Urinary bladder (tissue), 4 donors: ENCODE measurements at places on chromosomes 11 and 22.

- no peak for DNase-seq
Observed at GRCh38 chr11:14445542-14446530, 53.8 kb downstream of the COPB1 start.

- DNase-seq, result no peak
Observed at GRCh38 chr11:12386745-12387144, 9.4 kb downstream of the PARVA start.

DNA sequence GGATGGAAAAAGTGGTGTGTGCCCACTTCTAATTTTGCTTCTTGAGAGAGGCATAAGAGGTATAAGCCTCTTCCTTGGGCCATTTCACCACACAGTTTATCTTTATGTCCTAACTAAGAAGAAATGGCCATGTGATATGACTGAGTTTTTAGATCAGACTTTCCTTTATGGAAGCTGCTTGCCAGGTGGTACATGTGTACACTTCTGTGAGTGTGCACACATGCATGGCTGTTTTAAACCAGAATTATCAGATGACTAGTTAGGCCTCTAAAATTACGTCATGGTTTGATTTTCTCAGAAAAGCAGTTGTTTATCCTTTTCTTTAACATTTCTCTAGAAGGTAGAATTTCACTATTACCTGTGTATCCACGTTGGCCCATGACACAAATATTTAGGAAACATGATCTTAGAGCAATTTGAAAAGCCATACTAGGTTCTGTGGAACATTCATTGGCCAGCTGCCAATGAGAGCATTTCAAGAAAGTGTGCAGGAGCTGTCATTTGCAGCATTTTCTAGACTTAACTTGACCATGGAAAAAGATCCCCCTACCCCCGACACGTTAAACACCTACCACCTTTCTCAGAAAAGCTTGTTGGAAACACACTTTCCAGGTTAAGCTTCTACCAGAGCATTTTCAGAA is 109.2 kb upstream of the GAL start:
- DNase-seq, result no peak

DNA sequence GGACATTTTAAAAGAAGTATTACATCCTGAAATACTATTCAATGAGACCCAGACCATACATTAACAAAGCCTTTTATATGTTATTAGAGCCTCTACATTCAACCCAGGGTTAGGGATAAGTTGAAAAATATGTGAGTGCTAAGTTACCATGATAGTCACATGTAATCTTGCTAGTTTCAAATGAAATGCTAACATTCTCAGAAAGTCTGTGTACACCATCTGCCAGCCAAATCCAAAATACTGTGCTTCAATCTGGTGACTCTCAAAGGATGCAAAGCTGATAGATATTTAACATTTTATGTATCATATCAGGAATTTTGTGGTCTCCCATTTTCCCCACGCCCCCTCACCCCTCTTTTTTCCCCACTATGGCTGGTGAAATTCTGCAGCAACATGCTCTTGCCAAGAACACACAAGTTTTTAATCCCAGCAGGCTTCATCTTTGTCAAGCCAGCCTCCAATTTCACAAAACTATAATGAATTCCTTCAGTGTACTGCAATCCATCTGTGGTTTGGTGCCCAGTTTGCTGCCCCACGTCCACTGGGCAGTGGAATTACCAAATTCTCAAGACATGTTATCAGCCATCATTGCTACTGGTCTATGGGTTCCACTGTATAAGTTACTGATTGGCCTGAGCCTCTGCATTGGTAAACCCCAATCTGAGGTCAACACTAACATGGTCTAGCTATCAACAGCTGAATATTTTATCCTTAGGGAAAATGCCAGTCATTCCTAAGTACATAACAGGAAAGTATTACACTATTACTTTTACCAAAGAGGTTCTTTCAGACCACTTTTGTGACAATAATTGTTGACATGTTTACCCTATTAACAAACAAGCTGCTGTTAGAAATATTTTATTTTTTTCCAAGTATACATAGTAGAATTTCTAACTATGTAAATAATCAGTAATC is 1.5 kb upstream of the PICALM start:
- no peak for DNase-seq

DNA sequence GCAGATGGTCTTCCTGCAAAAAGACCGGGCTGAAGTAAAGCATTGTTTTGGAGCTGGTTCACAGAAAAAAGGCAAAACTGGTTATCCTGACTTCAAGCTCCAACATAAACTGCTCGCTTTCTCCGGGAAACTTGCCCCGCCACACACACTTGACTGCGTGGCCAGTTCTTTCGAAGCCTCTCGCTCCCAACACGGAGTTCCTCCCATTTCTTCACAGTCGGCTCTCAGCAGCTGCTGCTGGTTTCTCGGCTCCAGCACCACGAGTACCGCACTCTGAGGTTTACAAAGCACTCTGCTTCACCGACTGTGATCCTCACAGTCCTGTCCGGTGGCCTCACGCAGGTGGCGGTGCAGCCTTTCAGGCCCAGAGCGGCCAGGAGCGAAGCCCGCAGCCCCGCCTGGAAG is 264 bp downstream of the CHEK1 start:
- DNase-seq, result no peak

- DNase-seq, result no peak
Observed at GRCh38 chr11:92642177-92642931, 327.1 kb upstream of the MTNR1B start.

DNA sequence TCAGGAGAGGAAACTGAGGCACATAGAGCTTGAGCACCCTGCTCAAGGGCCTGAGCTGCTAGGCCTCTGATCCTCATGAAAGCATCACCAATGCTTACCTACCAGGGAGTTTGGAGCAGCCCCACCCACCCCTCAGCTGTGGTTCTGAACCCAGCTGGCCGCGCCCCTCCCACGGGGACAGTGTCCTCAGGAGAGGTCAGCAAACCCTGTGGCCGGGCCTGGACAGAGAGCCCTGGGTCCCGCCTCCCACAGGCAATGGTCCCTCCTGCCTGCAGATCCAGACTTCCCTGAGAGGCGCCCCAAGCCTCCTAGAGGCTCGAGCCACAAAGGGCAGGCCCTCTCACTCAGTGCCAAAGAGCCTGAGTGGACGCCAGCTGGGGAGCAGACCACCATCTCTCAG is 184.9 kb downstream of the BRD1 start:
- DNase-seq, result no peak

DNA sequence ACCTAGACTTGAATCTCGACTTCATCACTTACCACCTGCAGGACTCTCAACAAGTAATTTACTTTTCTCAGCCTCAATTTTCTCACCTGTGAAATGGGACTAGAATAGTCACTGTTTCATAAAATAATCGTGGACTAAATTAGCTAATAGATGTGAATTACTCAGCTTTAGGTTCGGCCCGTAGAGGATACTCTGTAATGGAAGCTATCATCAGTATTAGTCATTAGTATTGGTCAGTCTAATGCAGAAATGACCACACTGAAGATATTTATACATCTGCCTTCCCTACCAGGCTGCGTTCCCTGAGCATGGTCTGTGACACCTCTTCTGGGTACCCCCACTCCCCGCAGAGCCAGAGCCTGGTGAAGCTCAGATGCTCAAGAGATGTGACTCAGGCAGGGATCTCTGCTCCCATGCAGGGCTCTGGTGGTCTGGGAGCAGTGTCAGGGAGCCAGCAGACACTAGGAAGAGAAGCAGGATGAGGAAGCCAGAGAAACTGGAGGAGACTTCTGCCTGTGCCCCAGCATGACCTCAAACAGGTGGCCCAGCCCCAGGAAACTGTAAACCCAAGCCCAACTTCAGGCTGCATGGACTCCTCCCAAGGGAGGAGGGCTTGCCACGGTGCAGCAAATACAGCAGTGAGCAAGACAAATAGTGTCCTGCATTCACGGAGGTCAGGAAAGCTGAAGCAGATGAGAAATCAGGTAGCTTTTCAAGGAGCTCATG is 88.0 kb upstream of the E2F8 start:
- DNase-seq, result no peak

DNA sequence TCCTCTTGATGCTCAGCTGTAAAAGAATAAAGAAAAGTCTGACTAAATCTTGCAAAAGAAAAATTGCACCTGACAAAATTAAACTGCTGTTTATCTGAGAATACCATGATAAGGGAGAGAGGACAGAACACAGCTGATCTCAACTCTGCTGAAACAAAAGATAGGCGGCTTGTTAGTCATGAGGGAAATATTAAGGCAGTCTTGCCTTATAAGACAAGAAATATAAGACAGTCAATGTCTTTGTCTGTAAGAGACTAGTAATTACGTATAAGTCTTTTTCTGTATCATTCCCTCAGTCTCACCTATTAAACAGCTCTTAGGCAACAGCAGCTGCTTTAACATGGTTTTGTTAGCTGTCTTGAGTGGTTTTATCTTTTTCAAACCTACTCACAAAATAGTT is 296.6 kb downstream of the LUZP2 start:
- no peak for DNase-seq

- DNase-seq, result no peak
Observed at GRCh38 chr11:108734283-108734682, 69.4 kb downstream of the DDX10 start.
